Pulmonary artery endothelial cell (primary cell): ENCODE measurements at places on chromosomes 1 and 21. TPM values are rescaled to one million over a fixed set of nuclear protein-coding genes. Genes with fewer than 3 reads are reported as not detected.
A peak's percentile ranks its signal among the peaks of the same experiment; 100 is the strongest.

Gene MMEL1
- 2.7 and 3.7 TPM in 2 replicates for total RNA-seq

Gene SPATA6
- 1.6 and 2.7 TPM in 2 replicates for total RNA-seq

- no peak for DNase-seq
Measured at GRCh38 chr1:205444931-205445645, 10.8 kb downstream of the BLACAT1 start.

GRCh38 chr1:8412183-8412831, 94.4 kb downstream of the SLC45A1 start:
- DNase-seq: peak; percentile 84

DNA sequence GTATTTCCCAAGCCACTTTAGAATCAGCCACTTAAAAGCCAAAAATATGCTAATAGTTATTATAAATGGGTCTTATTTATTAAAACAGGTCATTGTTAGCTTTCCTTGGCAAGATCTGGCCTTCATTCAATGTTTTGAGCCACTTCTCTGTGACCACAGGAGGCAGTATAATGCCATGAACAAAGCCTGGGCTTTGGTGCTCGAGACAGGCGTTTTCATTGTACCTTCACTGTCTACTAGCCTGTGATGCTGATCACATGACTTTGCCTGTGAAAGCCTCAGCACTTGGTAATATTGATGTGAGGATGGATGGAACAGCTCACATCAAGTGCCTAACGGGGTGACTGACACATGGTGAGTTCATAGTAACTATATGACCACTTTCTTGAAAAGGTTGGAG, 217.0 kb downstream of the RWDD3 start:
- no peak for DNase-seq

DNA sequence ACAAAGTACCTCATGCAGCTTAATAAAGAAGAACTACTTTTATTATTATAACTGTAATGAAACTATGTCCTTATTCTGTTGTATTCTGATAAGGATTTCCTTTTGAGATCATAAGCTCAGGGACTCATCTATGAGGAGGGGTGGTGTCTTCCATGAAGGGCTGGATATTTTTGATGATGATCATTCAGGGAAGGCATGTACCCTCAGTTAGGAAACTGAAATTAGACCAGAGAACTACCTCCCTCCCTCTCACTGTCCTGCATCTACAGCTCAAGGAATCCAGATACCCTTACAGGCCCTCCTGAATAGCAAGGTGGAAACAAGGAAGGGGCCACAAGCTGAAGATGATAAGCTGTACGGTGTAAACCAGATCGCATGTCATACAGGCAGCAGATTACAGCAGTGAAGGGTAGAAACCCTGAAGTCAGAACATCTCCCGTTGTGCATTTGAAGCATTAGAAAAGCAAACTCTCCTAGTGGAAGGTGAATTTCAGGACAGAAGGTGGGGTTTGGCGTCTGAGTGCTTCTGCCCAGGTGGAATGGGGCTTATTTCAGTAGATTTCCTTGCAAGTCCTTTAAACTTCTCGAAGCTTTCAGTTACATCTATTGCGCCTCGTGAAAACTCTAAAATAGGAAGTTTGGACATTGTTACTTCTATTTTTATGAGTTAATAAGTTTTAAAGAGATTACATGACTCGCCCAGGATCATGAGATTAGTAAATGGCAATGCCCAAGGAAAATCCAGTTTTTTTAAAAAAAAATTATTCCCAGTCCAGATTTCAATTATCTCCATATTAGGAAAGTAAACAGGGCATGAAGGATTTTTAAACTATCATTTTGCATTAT, 101.1 kb upstream of the HNRNPU start:
- DNase-seq: no peak

DNA sequence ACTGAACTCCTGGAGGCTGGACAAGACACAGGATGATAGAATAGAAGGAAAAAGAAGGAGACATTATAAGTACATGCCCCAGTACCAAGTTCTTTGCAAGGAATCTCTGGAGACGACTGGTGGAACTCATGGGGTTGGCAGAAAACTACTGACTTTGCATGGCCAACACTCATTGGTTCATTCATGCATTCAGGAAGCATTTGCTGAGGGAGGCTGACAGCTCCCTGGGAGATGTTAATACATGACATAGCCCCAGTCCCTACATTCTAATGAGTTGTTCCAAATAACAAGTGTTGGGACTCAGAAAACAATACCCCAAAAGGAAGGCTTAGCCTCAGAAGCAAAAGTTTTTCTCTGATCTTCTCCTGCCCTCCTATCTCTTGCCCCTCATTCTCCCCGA, 172.8 kb upstream of the IRF2BP2 start:
- no peak for DNase-seq

- no peak for DNase-seq
Measured at GRCh38 chr1:156419854-156420204, 50.8 kb downstream of the RHBG start.

GRCh38 chr21:45655124-45655523, 11.6 kb downstream of the PCBP3 start:
- DNase-seq: no peak
